ENCODE measurements at places on chromosomes 16 and 17. TPM values are rescaled to one million over a fixed set of nuclear protein-coding genes. Genes with fewer than 3 reads are reported as not detected.

DNA sequence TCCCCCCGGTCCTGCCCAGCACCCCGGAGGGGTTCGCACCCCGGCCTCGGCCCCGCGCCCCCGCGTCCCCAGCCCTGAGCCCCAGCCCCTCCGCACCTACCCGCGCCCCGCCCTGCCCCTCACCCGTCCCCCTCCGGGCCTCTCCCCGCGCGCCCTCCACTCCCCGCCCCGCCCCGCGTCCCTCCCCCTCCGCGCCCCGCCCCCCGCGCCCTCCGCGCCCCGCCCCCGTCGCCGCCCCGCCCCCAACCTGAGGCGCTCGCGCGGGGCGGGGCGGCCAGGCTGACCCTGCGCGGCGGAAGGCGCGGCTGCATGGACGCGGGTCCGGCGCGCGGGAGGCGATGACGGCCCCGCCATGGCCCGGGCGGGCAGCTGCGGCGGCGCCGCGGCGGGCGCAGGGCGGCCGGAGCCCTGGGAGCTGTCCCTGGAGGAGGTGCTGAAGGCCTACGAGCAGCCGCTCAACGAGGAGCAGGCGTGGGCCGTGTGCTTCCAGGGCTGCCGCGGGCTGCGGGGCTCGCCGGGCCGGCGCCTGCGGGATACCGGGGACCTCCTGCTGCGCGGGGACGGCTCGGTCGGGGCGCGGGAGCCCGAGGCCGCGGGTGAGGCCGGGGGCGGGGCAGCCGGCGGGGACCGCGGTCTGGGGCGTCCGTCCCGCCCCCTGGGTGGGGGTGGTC is at the start of gene SPIRE2:
Gene SPIRE2, plus strand, starts transcription at position 277 of the 671 bp plus-strand sequence. Its CDS starts 76 bp downstream, at position 353.
- peak; percentile 69 for DNase-seq

GRCh38 chr17:77742579-77742978 is 215.9 kb upstream of the TNRC6C start:
- no peak for DNase-seq

DNA sequence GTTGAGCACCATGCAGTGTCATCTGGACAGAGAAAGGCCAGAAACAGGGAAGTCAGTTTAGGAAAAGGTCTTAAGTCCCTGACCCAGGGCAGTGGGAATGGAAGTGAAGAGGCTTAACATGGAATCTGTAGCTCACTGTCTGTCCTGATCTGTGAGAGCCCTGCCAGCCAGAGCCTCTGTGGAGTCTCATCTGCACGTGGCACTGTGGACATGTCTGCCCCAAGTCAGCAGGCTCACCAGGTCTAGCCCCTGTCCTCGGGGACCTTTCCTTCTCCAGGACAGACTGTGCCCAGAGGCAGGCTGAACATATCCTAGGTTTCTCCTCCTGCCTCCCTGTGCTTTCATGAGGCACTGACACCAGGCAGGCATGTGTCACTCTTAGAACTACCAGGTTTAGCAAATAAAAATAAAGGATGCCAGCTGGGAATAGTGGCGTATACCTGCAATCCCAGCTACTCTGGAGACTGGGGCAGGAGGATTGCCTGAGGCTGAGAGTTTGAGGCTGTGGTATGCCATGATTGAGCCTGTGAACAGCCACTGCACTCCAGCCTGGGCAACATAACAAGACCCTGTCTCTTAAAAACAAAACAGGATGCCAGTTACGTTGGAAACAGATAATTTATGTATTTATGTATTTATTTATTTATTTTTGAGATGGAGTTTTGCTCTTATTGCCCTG is 22.4 kb downstream of the UNK start:
- DNase-seq: no peak

GRCh38 chr17:7969433-7969832 is 33.0 kb upstream of the GUCY2D start:
- DNase-seq: no peak

GRCh38 chr17:19492141-19492540 is 41.5 kb upstream of the SLC47A1 start:
- no peak for DNase-seq

- no peak for DNase-seq
Observed at GRCh38 chr17:5325851-5326250, 43.8 kb downstream of the RABEP1 start.

DNA sequence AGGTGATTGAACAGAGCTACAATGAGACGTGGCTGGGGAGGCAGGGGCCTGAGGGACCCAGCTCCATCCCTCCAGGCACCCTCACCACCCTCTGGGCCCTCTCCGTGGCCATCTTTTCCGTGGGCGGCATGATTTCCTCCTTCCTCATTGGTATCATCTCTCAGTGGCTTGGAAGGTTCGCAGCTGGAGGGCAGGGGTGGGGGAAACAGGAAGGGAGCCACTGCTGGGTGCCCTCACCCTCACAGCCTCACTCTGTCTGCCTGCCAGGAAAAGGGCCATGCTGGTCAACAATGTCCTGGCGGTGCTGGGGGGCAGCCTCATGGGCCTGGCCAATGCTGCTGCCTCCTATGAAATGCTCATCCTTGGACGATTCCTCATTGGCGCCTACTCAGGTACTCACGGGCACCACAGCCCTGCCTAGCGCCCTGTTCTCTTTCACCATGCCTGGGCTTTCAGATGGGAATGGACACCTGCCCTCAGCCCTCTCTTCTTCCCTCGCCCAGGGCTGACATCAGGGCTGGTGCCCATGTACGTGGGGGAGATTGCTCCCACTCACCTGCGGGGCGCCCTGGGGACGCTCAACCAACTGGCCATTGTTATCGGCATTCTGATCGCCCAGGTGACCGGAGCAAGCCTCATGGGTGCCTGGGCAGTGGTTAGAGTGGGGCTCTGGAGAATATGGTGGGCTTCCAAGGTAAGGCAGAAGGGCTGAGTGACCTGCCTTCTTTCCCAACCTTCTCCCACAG is 2.1 kb downstream of the SLC2A4 start:
- DNase-seq: no peak

The TEX19 gene
- total RNA-seq: not detected

The ZG16B gene
- 0.74 TPM for total RNA-seq

The SPATA32 gene
- total RNA-seq: 0.15 TPM

The CIITA gene
- 11.9 TPM for total RNA-seq

The SYCE1L gene
- 4.6 TPM for total RNA-seq

The VMO1 gene
- total RNA-seq: not detected

The SLC38A8 gene
- total RNA-seq: not detected
